Right hindlimb (tissue), 1 donor: ENCODE measurements at places on chromosomes 1 and 21.

- no peak for DNase-seq
Observed at GRCh38 chr1:200243042-200243437, 166.8 kb downstream of the ZNF281 start.

DNA sequence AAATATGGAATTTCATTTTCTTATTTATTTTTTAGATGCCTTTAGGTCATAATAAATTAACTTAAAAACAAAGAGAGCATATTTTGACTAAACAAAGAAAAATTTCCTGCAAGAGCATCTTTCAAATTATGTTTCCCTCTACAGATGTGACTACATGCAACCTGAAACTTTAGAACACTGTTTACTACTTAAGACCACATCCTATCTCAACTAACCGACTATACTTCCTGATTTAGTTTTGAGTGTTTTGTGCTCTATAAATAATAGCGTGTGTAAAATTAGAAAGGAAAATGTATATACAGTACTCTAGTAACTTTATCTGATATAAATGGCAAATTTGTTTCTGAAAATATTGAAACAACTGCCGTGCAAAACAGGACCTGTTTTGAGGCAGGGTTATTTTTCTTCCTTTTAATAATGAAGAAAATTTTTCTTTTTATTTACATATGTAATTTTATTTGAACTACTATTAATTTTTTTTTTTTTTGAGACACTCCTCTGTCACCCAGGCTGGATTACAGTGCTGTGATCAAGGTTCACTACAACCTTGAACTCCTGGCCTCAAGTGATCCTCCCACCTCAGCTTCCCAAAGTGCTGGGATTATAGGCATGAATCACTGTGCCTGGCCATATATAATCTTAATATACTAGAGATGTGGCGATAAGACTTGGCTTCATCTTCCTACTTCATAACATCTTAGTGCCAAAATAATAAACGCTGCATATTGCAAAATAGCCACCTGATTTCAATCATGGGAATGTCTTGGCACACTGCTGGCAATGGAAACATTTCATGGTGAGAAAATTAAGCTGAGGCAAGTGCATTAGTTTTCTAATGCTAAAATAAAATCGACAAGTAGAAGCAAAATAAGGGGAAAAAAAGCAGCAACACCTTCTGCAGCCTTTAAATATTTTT lies 12.3 kb downstream of the ZRANB2 start:
- no peak for DNase-seq

- DNase-seq, result no peak
Observed at GRCh38 chr1:71228742-71229365, 148.0 kb upstream of the ZRANB2 start.

DNA sequence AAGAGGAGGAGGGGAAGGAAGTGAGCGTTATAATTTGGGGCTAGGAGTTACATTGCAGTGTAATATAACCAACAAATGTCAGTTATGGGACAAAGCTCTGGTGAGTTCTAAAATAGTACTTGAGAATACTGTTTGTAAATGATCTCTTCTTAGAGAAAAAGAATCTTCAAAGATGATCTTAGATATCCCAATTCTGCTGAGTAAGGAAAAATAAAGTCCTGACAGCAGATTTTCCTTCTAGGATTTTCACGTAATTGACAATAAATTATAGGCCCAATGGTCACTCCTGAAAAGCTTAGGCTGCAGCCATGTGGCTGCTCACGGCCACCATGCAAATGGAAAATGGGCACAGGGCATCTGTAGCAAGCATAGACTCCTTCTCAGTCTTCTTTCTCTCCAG lies 241.6 kb downstream of the SIPA1L2 start:
- no peak for DNase-seq

DNA sequence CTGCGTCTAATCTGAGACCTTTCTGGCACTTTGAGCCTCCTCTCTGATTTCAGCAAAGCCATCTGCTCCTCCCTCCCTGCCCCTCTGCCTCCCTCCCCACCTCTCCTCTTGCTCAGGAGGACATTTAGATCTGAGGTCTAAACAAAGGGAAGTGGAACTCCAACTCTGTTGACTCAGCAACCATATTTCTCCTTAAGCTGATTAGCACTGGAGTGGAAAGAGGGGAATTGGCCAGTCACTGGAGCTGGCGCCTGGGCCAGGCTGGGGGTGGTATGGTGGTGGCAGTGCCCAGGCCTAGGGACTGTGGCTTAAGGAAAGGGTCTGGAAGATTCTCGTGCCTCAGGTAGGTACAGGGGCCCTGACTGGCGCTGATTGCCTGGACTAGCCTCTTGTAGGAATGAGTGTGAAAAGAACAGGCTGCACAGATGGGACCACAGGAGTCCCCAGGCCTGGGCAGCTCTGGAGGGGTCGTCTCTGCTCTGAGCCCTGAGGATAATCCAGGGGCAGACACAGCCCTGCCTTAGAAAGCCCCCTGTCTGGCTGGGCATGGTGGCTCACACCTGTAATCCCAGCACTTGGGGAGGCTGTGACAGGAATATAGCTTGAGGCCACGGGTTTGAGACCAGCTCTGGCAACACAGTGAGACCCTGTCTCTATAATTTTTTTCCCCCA lies 11.9 kb downstream of the SH2D2A start:
- no peak for DNase-seq

DNA sequence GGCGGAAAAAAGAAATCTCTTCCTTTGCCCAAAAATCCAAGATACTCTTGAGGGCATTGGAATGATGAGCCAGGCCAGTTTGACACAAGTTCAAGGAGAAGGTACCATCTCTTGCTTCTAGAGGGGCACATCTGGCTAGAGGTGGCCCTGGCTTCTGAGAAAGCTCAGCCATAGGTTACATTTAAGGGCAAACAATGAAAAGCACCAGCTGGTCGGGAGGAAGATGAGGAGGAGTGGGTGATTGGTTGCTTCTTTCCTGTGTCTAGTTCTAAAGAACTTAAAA lies 132.0 kb downstream of the DHRS3 start:
- no peak for DNase-seq

DNA sequence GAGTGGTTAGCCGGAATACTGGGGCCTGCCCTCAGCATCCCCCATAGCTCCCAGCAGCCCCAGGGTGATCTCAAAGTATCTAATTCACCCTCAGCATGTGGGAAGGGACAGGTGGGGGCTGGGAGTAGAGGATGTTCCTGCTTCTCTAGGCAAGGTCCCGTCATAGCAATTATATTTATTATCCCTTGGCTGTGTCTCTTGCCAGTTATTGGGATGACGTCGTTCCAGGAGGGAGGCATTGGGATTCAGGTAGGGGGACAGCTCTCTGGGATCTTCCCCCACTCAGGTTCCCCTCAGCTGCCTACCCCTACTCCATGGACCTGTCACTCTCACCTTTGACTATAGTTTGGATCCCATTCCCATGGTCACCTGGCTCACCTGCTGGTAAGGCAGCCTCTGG lies 11.9 kb upstream of the PEAR1 start:
- DNase-seq, result no peak

DNA sequence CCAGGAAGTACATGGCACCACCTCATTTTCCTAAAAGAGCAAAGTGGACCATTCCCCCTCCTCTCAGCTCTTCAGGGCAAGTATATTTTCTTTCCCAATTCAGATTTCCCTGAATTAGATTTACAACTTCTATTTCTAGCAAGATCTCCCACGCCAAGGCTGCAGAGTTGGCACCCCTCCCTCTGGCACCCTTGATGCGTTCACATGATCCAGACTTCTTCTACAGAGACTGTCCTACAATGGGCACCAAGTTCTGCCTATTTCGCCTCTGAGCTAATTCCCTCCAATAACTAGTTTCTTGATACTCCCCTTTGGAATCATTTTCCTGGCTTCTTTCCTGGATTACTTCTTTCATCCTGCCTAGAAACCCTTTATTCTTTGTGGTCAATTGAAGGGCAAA lies 122.0 kb downstream of the CDC7 start:
- DNase-seq, result peak; percentile 66

GRCh38 chr1:21655748-21656147 lies 13.4 kb downstream of the RAP1GAP start:
- no peak for DNase-seq

DNA sequence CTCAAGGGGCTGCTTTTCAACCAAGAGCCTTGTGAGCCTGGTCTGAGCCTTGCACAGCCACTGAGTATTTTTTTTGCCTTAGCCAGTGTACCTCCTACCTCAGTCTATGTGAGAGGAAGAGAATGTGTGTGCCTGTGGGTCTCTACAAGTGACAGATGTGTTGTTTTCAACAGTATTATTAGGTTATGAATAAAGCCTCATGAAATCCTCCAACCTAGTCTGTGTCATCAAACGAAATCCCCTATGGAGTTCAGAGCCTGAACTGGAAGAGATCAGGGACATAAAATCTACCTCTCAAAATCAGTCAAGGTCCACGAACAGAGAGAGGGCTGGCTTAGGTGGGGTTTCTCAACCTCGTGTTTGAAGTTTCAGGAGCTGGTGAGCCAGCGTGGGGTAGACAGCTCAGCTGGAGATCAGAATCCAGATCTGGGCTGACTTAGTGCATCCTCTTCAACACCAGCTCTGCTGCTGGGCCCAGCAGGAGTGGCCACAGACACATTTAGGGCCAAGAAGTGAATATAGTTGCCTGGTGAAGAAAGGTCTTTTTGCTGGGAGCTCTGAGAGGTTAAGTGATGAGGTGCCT lies 8.2 kb downstream of the XKR8 start:
- no peak for DNase-seq

- no peak for DNase-seq
Observed at GRCh38 chr1:27557596-27558340, 46.2 kb downstream of the AHDC1 start.
